MG63 (cell line): ENCODE measurements at places on chromosomes 1 and 21. TPM values are rescaled to one million over a fixed set of nuclear protein-coding genes. Genes with fewer than 3 reads are reported as not detected.

- DNase-seq, result no peak
Measured at GRCh38 chr1:247330548-247331171, 1.0 kb downstream of the ZNF496 start.

DNA sequence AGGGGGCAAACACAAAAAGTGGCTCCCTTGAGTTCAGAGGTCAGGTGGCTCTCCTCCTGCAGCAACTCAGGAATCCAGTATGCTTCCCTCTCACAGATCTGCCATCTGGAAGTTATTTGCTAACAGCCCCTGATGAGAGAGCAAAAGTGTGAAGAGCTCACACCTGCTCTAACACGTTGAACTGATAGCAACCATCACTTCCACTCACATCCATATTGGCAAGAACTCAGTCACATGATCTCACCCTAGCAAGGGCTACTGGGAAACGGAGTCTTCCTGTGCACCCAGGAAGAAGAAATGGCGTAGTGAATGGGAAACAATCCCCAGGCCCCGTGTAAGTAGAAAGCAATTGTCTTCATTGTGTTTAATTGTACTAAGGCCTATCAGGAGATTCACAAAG, 20.7 kb upstream of the SLC45A1 start:
- no peak for DNase-seq

- no peak for DNase-seq
Measured at GRCh38 chr1:27570784-27571183, 33.2 kb downstream of the AHDC1 start.

DNA sequence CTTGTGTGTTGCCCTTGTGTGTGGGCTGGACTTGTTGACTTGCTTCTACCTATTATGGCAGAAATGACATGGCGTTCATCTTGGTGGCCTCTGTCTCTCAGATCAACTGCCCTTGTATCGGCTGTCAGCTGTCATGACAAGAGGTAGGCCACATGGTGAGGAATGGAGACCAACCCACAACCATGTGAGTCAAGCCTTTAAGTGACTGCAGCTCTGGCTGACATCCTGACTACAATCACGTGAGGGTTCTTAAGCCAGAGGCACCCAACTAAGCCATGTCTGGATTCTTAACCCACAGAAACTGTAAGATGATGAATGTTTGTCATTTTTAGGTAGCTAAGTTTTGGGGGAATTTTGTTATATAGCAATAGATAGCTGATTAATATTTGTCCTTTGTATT, 82.1 kb downstream of the KCND3 start:
- peak; percentile 8 for DNase-seq

GRCh38 chr1:38992412-38993111, 1.5 kb downstream of the AKIRIN1 start:
- no peak for DNase-seq

GRCh38 chr1:228839656-228840055, 104.4 kb downstream of the RHOU start:
- DNase-seq, result no peak

DNA sequence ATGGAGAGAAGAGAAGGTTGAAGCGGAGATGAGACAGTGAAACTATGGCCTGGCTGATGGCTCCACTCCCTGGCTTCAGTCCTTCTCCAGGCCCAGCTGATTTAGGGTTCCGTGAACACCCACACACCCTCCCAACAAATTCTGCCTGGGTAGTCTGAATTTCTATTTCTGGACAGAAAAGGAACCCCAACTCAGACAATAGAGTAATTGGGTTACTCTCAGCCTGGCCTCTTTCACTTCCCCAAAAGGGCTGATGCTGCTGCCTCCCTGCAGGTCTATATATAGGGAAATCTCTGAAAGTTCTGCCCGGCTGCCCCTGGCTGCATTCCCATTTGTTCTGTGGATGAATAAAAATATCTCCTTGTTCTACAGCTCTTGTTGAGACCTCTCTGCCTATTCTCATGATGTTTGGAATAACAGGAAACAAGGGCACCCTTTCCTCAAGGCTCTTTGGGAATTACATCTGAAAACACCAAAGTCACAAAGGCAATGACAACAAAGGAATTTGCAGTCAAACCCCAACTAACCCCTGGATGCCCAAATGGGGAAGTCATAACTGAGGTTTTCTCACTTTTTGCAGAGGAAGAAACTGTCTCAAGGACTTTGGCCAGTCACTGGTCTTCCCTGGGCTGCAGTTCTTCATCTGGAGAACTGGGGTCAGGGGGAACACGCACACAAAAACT, 11.4 kb upstream of the ZSCAN20 start:
- no peak for DNase-seq

- no peak for DNase-seq
Measured at GRCh38 chr21:34262469-34262845, 101.3 kb upstream of the KCNE2 start.

- DNase-seq, result no peak
Measured at GRCh38 chr1:38528623-38529022, 330.9 kb downstream of the RRAGC start.

DNA sequence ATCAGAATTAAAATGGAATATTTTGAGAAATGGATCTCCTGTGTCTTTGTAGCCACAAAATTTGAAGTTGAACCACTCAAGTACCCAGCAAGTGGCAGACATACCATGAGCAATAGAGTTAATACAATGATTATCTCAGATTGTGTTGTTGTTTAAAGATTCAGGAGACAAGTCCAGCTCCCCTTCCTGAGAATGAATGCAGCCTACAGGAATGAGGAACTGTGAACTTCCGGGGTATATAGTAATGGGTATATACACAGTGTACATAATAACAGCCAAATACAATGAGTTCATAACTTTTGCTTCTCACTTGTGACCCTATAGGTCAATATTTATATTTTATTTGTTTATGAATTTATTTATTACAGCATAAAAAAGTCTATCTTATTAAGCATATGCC, 445.0 kb downstream of the SETD4 start:
- DNase-seq, result no peak

- no peak for DNase-seq
Measured at GRCh38 chr1:179883745-179884138, 1.7 kb downstream of the TOR1AIP1 start.

DNA sequence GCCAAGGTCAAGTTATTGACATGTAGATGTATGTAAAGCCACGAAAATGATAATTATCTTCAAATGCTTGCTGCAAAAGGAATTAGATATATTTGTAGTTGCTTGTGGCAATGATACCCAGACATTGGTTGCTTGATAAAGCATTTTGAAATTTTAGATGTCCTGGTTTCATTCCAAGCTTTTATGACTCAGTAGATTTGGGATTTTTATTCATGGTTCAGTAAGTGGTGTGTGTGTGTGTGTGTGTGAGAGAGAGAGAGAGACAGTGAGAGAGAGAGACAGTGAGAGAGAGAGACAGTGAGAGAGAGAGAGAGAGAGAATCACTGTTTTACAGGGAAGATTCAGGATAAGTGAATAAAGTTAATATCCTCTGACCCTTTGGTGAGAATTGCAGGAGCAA, 498.2 kb upstream of the C1orf87 start:
- DNase-seq, result no peak

DNA sequence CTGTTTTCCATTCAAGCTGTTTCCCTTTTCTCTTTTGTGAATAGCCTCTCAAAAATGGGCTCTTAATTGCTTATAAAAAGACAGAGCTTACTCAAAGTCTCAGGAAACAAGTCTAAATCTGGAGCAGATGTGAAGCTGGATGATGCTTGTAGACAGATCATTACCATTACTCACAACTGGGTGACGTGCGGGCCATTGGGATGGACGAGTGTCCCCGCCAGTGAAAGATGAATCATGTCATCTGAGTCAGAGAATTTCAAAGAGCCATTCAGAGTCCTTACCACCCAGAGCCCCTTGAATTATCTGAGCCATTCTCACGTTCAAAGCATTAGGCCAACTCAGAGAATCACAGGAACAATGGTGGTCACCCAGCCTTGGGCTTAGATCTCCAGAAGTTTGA, 134.6 kb downstream of the HUNK start:
- peak; percentile 79 for DNase-seq

DNA sequence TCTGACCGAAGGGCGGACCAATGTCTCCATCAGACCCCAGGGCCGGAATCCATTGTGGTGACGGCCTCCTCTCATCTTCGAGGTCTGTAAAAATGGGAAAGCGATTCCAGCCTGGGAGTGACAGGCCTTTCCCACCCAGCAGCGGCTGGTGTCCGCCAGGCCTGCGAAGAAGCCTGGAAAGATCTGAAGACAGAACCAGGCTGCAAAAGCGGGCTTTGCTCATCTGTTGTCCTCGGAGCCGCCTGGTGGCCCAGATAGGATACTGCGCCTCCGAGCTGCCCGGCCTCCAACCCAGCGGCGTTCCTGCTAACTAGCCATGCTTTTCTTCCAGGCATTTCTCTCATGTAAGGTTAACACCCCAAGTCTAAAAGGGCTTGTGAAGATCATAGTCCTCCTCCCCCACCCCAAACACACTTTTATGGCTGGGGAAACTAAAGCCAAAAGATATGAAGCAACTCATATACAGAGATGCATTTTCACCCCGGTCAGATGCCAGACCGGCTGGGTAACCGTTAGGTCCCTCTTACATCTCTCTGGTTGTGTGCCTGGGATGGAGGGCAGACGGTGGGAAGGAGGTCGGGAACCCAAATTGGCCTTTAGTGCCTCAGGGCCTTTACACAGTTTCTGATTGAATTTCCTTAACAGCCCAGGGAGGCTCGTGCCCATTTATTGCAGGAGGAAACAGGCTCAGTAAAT, 1.9 kb upstream of the DHRS3 start:
- DNase-seq, result peak; percentile 83

- no peak for DNase-seq
Measured at GRCh38 chr1:92538048-92538412, 51.3 kb upstream of the GFI1 start.

GRCh38 chr1:19750101-19750881, 49.4 kb downstream of the TMCO4 start:
- peak; percentile 21 for DNase-seq

DNA sequence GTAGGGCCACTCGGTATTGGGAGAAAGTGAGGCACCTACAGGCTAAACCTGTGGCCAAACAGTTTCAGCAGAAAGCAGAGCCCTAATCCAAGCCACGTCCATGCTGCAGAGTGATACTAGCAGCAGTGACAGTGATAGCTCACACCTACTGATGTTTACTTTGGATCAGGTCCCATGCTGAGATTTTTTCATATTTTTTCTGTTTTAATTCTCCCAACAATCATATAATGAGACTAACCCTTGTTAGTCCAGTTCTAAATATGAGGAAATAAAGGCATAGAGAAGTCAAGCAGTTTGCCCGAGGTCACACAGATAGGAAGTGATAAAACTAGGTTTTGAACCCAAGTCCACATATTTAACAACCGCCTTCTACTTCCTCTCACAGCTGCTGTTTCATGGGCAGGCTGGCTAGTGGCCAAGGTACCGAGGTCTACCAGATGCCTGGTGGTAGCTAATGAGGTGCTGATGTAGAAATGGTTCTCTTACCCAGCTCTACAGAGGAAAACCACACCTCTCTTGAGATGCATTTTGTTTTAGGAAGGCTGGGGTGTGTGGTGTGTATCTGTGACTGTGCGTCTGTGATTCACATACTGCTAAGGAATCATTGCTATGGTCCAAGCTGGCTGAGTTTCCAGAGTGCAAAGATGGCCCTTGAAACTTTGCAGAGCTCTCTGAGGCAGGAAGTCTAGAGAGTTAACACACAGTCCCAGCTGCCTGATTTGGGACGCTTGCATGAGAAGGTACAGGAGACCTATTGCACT, 80.3 kb upstream of the ARTN start:
- DNase-seq, result peak; percentile 60

GRCh38 chr1:100075773-100076172, 57.0 kb downstream of the SASS6 start:
- no peak for DNase-seq

DNA sequence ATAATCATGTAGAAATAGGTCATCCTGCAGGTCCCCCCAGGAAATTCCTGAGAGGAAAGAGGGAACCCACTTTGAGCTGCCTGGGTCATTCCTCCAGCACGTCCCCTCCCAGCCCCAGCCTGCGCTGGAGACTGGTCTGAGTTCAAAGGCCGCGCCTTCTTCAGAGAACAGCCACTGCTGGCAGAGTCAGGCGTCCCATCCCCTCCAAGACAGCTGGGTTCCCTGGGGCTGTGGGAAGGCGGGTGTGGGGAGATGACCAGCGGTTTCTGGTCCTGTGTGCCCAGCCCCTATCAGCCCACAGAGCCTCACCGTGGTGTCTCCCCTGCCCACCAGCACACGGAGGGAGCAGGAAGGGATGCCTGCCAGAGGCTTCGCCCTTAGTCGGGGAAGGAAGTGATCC, 18.0 kb upstream of the TRAPPC10 start:
- no peak for DNase-seq

DNA sequence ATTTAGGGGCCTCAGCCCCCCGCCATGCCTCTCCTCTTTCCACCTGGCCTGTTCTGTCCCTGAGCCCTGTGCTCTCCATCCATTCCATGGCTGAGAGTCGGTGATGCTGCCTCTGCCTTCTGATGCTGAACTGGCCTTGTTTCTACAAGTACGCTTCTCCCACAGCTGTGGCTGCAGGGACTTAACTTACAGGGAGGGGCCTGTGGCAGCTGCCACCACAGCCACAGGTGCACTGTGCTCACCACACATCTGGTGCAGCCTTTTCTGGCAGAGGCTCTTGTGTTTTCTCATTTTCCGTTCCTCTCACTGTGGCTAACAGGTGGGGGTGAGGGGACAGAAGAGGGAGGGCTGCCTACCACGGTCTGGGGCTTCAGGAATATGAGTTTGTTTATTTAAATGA, 4.2 kb downstream of the FMO1 start:
- DNase-seq, result no peak

- peak; percentile 50 for DNase-seq
Measured at GRCh38 chr1:229843627-229844238, 217.7 kb downstream of the URB2 start.

DNA sequence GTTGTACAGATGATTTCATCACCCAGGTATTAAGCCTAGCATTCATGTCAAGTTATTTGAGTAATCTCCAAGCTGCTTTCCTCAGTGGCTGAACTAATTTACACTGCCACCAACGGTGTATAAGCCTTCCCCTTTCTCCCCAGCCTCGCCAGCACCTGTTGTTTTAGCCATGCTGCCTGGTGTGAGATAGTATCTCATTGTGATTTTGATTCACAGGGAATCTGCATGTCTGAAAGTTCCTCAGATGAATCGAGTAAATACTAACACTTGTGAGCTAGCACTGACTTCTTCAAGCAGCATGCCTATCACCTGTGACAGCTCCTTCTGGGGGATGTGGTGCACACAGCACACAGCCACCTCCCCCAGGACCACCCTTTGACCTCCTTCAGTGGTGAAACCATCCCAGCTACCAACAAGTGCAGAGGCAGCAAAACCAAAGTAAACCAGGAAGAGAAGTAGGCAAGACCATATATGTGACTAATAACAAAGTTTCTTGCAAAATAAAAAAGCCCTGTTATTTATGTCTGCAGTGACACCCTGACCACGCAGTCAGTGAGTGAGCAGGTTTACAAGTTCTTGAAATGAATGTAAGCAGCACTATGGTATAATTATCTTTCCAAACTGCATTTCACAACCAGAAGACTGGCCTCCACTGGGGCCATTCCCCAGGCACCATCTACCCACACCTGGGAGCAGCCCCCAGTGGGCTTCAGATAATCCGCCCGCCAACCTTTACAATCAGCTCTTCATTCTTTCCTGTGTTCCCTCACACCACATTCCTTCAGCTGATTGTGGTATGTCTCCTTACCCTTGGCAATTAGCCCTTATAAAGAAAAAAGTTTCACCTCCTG, 173.8 kb downstream of the ETS2 start:
- no peak for DNase-seq

The OR2M3 gene
- total RNA-seq, result not detected in 2 replicates

The RGS1 gene
- total RNA-seq, result 0.62 TPM in 1 of 2 replicates, not detected in the other

The RAP1GAP gene
- 0.22 TPM in 1 of 2 replicates, not detected in the other for total RNA-seq

The INKA2 gene
- 1.1 TPM in 2 replicates for total RNA-seq

The S1PR1 gene
- 0.30 TPM in 1 of 2 replicates, not detected in the other for total RNA-seq

The GBP7 gene
- not detected in 2 replicates for total RNA-seq

The LCE1D gene
- not detected in 2 replicates for total RNA-seq

The TCHHL1 gene
- not detected in 2 replicates for total RNA-seq

The SPRR1A gene
- total RNA-seq, result not detected in 2 replicates

The KRTAP13-2 gene
- not detected in 2 replicates for total RNA-seq
